Fibroblast of mammary gland (primary cell): ENCODE measurements at places on chromosomes 7 and 10.

DNA sequence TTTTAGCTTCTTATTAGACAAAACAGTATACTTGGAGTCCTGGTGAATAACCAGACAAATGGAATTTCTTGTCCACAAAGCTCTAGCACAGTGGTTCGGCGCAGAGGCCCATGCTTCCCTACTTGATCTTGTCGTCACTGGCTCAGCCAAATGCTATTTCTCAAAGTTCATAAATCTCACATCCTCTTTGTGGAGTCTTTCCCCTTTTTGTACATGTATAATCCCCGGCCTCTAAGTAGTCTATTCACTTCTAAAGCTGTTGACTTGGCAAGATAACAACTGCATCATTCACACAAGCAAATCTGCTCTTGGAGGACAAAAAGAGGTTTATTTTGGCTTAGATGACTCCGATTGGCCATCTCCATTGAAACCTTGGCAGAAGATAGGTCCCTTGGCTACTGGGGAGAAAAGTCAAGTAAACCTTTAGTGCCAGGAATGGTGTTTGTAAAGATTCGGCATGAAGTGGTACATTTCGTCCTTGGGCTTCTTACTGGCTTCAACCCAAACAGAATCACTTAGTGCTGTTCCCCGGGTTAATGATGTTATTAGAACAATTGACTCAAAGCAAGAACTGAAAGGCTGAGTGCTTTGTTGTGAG, 5.1 kb upstream of the AKR1E2 start:
- no peak for DNase-seq

DNA sequence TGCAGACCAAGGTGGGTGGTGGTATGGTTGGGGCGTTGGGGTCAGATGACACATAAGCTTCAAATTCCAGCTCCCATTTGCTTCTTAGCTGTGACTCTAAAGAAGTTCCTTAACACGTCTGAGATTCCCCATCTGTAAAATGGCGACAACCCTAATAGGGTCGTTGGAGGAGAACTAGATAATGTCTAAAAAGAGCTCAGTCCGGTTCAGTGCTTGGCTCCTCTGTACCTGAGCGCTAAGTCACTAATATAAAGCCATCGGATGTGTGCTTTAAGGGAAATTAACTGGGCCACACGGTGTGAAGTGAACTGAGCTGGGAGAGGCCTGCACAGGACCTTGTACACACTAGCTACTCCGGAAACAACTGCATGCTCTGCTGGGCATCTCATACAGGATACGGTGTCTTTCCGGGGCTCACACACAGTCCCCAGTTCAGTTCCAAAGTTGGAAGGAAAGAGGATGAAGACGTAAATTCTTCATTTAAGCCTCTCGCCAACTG, 476 bp upstream of the ZFYVE27 start:
- DNase-seq = no peak

- DNase-seq = no peak
These were observed 448.5 kb upstream of the MGMT start for GRCh38 chr10:129018511-129018910.

DNA sequence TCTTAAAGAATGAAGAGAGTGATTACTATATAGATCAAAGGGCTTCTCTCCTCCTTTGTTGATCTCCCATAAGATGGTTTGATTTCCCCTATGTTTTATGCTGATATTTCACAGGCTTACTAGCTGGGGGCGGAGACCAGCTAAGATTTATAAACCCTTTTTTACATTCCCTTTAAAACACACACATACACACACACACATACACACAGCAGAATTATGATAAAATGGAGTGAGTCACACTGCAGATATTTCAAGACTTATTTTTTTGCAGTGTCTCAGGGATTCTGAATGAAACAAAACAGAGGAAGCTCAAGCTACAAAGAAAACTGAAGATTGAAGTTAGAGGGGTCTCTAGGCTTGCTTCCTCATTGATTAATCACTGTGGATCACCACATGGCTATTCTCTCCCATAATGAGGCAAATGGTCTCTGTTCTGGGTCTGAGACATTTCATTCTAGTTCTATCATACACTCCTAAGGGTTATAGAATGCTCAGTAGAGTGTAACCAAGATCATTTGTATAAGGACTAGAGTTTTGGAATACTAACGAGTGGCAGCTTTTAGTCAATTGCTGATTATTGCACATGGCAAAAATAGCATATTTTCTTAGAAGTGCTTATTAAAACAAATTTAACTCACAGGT, 18.6 kb downstream of the INA start:
- peak; percentile 55 for DNase-seq

GRCh38 chr10:6228010-6228511, 25.3 kb downstream of the PFKFB3 start:
- peak; percentile 76 for DNase-seq

DNA sequence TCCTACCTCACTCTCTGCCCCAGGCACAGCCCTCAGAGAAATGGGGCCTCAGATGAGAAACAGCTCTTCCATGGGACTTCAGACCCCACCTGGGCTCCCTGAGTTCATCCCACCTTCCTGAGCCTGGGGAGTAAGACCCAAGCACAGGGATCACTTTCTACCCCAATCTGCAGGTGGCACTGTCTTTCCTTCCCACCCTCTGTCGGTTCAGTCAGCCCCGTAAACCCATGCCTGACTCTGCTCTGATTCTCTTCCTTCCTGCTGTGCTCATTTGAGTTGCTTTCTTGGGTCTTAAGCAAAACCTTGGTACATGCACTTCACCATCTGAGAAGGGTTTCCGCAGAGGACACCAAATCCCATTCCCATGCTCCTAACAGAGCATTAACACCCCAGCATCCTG, 306.4 kb upstream of the CDC14C start:
- no peak for DNase-seq

DNA sequence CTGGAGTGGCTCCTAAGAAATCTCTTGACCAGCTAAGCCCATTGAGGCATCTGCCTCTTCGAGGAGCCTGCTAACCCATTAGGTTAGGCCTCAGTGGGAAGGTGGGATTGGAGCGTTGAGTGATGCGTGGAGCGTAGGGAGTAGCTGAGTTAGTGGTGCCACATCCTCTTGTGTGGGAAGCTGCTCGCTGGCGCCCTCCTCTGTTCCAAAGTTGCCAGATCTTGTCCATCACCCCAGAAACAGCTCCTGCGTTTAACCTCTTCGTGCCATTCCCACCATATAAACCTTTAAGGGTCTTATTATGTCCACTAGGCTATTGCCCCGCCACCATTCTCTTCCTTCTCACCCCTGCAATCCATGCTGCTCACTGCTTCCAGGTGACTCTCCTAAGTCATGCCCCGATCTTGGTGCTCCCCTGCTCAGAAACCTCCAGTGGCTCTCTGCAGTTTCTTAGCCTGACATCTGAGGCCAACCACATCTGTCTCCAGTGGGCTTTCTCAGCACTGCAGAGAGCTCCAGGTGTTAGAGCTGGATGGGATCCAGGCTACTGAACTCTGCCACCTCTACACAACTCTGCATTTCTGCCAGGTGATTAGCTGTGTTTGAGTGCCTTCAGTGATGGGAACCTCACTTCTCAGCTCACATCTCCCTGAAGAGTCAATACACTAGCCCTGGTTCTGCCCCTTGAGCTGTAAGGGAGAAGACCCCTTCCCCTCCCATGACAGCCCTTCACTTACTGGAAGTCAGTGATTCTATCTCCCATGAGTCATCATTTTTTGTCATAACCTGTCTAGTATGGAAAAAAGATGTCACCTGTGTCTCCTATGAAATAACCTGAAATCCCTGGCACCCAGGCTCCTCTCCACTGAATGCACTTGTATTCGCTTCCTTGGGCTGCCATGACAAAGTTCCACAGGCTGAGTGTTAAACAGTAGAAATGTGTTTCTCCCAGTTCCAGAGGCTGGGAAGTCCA, 65.0 kb upstream of the FGFR2 start:
- DNase-seq = no peak

- DNase-seq = no peak
These were observed 6.8 kb upstream of the SNX8 start for GRCh38 chr7:2321020-2321419.

DNA sequence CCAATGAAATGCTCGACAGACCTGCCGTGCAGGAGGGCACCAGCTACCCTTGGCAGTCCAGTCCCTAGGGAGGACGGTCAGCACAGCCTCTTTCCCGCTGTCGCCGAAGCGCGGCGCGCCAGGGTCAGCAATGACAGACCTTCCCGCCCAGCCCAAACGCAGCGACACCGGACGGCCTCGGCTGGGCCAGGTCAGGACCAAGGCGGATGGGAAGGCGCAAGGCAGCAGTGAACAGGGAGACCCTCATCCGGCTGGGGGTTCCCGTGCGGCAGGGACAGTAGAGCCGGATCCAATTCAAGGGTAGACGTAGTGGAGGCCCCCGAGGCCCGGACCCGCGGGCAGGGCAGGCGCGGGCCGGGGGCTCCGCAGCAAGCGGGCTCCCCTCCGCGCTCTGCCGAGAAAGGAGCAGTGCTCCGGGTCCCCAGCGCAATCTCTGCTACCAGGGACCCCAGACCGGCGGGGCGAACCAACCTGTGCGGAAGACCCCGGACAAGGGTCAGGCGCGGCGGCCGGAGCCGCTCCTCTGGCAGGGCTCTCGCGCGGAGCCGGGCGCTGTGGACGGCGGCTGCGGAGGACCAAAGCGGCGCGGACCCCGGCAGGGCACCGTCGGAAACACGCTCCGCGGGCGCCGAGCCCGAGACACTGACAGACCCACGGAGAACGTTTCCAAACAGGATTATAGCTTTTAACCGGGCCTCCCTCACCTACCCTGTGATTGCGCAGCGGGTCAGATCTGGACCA, at the start of gene SEC31B:
Gene SEC31B (minus strand): TSS at position 551 of the 741 bp plus-strand sequence. CDS start 2,909 bp downstream, outside the sequence.
- DNase-seq = no peak

- DNase-seq = no peak
These were observed 204.5 kb upstream of the GHITM start for GRCh38 chr10:83934641-83935338.

DNA sequence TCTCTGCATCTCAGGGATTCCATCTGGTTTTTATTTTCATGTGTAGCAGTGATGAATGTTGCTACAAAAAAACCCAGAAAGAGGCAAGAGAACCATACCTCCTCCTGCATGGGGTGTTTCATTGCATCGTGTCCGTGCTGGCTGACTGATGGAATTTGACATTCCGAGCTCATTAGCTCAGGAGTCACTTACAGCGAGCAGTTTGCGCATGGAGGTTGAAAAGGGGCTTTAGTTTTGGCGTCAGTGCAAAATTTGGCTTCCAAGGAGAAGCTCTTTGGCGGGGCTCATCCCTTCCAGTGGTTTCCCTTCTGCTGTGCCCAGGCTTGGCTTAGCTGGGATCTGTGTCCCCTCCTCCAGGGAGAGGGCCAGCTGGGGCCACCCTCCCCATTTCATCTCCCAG, 25.8 kb downstream of the EMX2 start:
- peak; percentile 37 for DNase-seq

- DNase-seq = no peak
These were observed 7.0 kb upstream of the NUB1 start for GRCh38 chr7:151334628-151335027.

DNA sequence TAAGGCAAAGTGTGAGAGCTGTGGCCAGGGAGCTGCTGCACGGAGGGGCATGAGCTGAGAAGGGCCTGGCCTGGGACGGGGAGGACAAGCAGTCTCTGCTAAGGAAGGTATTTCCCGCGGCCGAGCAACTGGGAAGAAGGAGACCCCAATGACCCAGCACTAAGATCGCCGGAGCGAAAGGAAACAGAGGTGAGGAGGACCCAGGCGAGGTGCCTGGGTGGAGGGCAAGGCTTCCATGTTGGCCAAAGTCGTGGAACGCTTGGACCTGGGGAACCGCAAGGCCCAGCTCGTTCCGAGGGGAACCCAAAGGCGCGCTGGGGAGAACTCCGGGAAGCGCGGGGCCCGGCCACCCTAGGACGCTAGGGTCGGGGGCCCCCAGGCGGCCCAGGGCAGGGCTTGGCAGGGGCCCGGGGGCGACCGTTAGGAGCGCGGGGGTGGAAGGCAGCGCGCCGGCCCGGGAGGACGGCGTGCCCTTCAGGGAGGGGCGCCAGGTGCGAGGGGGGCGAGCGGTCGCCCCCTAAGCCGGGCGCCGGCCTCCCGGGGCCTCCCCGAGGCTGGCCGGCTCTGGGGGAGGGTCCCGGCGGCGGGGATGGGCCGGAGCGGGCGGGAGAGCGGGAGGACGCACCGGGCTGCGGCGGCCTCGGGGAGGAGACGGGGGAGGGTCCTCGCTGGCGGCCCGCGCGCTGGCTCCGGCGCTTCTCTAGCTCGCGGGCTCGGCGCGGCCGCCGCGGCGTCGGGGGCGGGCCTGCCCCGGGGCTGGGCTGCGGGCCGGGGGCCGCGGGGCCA, 545 bp downstream of the GIGYF1 start:
- DNase-seq = no peak

GRCh38 chr7:45697576-45698136, 123.5 kb downstream of the ADCY1 start:
- DNase-seq = peak; percentile 40

DNA sequence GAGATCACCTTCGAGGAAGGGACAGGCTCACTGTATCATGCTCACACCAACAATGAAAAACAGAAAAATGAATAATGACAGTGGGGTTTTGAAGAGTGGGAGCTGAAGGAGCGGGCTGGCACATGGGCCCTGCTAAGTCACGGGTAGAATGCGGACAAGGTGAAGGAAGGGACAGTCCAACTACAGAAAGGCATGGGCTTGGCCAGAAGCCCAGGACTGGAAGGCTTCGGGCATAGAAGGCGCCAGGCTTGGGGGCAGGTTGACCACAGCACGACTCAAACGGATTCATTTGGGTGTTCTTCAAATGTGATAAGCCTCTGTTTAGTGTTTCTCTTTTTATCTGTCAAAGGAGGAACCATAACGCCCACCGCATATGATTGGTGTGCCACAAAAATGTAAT, 509.5 kb downstream of the CCSER2 start:
- no peak for DNase-seq

- DNase-seq = no peak
These were observed 106.2 kb upstream of the GPR141 start for GRCh38 chr7:37577412-37577811.

DNA sequence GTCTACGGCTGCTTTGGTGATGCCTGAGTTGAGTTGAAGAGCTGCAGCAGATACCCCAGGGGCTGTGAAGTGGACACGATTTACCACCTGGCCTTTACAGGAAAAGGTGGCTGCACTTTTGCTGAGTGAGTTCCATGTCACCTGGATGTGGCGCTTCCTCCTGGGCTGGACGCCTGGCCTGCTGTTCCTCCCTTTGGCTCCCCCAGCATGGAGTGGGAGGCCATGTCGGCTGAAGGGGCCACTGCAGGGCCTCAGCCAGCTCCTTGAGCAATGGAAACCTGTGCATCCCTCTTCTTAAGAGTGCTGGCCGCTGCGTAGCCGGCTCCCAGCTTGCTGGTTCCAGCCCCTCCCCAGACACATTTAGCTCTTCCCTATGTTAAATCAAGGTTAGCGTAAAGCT, 221.0 kb downstream of the GLRX3 start:
- no peak for DNase-seq

GRCh38 chr7:48411619-48412018, 240.4 kb downstream of the ABCA13 start:
- no peak for DNase-seq

GRCh38 chr10:73814896-73815718, 3.7 kb upstream of the NDST2 start:
- DNase-seq = peak; percentile 22
